T-helper 2 cell (primary cell): ENCODE measurements at places on chromosomes 3 and 15.

DNA sequence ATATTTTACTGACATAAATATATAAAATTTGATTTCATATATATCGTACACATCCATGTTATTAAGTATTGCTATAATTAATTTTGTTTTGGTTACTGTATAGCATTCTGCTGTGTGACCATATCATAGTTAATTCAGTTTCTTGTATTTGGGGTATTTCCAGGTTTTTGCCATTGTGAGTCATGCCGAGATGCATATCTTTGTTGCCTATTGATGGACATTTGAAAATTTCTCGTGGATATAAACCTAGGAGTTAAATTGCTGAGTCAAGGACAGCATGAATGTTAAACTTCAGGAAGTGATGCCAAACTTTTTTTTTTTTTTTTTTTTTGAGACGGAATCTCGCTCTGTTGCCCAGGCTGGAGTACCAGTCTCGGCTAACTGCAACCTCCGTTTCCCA is 33.7 kb upstream of the GPR171 start:
- no peak for DNase-seq

- no peak for DNase-seq
These were observed 29.0 kb downstream of the ACSBG1 start for GRCh38 chr15:78205337-78205736.

GRCh38 chr3:77323626-77324025 is 283.7 kb downstream of the ROBO2 start:
- DNase-seq: no peak

DNA sequence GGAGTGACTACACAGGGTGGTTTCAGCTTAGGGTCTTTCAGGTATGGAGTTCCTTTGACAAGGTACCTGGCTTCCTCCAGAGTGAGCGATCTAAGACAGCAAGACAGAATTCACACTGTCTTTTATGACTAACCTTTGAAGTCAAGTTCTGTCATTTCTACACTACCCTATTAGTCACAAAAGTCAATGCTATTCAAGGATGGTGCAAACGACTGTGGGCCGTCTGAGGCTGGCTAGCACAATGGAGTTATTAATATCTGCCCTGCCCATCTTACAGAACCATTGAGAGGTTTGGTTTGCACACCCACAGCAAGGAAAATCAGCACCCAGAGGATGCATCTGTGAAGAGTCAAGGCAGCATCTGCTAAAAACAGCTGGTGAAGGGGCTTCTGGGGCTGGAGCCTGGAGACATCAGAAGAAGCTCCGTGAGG is 62.9 kb upstream of the XCR1 start:
- DNase-seq: no peak

GRCh38 chr15:56484287-56484686 is 19.4 kb upstream of the MNS1 start:
- no peak for DNase-seq

DNA sequence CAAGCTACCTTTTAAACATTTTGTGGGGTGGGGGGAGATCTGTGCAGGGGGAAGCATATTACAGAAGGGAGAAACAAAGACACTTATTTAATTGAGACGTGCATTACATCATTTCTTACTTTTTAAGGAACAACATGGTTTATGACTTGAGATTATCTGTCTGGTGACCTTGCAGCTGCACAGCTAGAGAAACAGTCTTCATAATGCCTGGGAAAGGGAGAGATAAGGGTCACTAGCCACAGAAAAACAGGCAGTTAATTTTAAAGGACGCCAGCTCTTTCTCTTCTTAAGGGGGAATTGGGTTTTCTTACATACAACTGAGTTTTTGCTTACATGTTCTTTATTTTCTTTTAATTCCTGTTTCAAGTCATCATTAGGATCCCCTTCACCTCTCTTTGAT is 147.9 kb downstream of the SST start:
- no peak for DNase-seq

GRCh38 chr15:77529394-77530159 is 103.1 kb downstream of the LINGO1 start:
- DNase-seq: no peak

- no peak for DNase-seq
These were observed 46.4 kb upstream of the C15orf61 start for GRCh38 chr15:67474405-67475110.

- no peak for DNase-seq
These were observed 529.9 kb upstream of the ROBO1 start for GRCh38 chr3:80297720-80298119.

DNA sequence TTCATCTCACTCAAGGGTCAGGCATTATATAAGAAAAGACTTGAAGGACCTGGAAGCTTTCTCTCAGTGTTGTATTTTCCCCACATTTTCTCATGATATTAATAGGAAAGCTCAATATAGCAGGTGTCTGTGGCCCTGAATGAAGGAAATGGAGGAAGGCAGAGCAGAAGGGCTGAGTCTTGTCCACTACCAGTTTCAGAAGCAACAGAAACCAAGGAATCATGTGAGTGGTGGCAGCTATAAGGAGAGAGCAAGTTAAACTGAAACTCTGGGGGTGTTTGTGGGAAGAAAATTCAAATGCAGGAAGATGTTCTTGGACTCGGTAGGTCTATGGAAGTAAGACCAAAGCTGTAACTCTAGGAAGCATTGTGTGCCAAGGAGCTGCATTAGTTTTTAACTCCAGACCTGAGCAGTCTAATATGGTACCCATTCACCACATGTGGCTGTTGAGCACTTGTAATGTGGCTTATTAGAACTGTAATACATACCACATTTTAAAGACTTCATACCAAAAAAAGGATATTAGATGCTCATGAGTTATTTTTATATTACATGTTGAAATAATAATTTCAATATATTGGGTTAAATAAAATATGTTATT is 278.8 kb upstream of the GADL1 start:
- DNase-seq: no peak

DNA sequence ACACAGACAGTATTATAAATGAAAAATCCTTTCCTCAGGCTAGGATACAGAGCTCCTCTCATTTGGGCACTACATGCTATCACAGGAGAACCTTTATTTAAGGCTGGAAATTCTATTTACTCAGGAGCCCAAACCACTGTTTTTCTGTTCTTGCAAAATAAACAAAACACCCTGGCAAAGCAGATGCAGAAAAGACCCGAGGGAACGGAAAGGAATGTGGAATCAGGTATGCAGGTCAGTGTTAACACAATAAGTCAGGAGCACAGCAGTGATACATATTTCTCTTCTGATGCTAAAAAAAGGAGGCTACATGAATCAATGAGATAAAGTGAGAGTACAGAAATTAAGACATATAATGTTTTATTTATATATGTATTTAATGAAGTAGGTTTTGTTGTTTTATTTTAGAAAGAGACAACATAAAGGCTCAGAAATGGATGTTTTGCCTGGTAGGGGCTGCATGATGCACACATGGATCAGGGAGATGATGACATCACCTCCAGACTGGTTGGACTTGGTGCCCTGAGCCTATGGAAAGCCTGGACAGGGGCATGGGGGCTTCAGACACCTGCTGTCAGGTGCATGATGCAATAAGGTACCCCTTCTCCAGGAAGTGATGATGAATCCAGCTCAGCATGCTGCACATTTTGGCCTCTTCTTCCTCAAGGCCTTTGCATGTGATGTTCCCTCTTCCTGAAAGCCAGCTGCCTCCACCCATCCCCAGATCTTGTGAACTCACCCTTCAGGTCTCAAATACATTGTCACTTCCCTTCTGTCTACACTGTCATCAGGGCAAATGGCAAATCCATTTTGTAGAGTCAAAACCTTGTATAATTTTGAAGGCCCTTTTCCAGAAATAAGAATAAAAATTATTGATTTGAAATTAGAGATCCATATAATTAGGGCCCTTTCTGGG is 19.1 kb upstream of the RBP1 start:
- DNase-seq: no peak

GRCh38 chr15:96347181-96348111 is 16.9 kb downstream of the NR2F2 start:
- DNase-seq: no peak

GRCh38 chr3:194009019-194009418 is 126.9 kb upstream of the HES1 start:
- DNase-seq: no peak

GRCh38 chr15:47711655-47712054 is 5.7 kb upstream of the SEMA6D start:
- DNase-seq: no peak

DNA sequence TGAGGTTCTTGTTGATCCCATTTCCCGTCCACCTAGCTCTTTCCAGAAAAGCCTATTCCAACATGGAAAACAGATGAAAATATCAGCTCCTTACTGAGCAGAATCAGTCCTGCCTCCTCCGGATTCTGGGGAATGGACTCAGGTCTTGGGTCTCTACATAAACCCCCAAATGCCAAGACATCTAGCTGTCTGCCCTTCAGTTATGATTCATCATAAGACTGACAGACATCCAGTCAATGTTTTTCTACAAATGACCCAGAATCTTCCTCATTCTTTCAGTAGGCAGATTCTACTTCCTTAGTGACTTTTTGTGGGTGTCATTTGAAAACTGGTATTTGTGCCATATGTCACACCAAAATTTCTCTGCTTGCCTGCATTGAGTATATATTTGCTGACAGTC is 103.0 kb upstream of the TGFBR2 start:
- no peak for DNase-seq

- no peak for DNase-seq
These were observed 26.5 kb upstream of the PSMD6 start for GRCh38 chr3:64049832-64050231.

GRCh38 chr3:146796078-146796477 is 190.9 kb upstream of the PLSCR5 start:
- no peak for DNase-seq

GRCh38 chr15:72861354-72861910 is 77.9 kb upstream of the ADPGK start:
- DNase-seq: no peak

DNA sequence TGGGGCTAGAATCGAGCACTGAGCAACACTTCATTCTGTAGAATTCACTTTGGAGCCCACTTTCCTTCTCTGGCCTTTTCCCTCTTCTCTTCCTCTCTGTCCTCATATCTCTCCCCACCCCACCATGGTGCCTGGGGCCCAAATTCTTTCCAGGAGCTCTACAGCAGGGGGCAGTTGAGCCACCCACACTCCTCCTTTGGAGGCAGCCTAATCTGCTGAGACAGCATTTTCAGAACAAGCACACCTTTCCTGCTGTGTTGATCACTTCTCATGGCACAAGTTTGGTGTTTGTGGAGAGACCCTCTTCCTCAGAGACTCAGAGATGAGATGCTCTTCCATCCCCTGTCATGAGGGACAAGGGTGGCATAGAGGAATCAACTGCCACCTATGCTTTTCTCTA is 52.0 kb upstream of the PRR23C start:
- DNase-seq: no peak

- no peak for DNase-seq
These were observed 10.8 kb downstream of the PLXND1 start for GRCh38 chr3:129595544-129596193.

DNA sequence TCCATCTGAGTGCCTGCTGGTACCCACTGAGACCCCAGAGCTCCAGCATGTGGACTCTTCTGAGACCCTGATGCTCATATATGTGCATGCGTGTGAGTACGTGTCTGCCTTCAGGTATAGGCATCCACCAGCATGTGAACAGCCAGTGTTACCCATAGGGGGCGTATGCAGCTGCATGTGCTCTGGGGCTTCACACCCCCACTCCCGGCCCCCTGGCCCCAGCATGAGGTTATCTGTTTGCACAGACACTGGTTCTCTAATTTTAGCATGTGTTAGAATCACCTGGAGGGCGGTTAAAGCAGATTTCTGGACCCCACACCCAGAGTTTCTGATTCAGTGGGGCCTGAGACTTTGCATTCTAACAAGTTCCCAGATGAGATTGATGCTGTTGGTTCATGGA is 824 bp upstream of the CILP start:
- DNase-seq: no peak

- no peak for DNase-seq
These were observed 38.8 kb downstream of the CRTAP start for GRCh38 chr3:33152363-33153360.

DNA sequence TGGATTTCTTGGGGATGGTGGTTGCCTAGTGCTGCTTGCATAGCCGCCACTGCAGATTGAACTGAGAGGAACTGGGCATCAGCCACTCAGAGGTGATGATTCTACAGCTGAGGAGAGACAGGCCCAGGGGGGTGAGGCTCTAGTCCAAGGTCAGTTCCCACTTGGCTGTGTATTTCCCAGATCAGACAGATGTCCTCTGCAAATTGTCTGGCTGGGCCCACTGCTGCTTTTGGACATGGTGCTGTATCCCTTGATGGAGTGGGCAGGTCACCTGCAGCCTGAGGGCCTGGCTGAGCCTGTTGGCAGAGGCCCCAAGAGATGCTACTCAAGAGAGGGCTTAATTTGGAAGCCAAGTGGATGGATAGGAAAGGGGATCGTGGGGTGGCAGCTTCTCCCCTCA is 124.5 kb upstream of the CTDSPL start:
- no peak for DNase-seq

DNA sequence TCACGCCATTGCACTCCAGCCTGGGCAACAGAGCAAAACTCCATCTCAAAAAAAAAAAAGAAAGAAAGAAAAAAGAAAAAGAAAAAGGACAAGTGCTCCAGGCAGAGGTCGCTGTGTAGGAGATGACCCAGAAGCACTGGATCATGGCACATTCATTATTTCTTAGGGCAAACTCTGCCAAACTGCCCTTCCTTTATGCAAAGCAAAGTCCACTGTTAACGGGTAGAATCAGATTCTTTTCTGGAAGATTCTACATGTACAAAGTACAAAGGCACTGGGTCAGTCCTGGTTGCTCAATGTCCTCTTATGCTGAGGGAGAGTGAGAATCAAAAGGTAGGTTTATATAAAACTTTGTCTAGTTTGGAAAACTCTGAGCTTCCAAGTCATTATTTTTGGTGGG is 144.9 kb downstream of the FEZF2 start:
- no peak for DNase-seq

DNA sequence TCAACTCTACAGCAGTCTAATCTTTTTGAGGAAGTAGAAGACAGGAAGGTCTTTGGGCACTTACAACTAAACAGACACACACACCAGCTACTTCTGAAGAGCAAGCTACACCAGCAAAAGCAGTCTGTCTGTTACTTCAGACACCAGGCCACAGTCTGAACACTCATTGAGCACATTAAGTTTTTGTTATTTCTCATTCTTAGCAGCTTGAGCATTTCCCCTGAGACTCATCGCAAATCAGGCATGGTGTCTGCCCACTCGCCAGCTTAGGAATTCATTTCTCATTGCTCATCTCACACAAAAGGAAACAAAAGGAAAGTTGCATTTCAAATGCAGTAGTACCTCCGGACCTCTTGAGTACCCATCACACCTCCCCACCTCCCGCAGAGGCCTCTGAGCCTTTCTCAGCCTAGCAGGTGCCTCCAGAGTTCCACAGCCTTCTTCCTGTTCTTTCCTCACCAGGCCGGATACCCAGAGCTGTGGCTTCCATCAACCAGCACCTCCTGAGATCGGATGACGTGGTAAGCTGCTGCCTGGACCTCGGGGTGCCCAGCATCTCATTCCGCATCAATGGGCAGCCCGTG is 302.0 kb downstream of the RYR3 start:
- no peak for DNase-seq

GRCh38 chr3:189311521-189311920 is 139.8 kb downstream of the TPRG1 start:
- DNase-seq: no peak
